ENCODE measurements at places on chromosomes 3 and 15.
A peak's percentile ranks its signal among the peaks of the same experiment; 100 is the strongest.

GRCh38 chr3:114378760-114379159 lies 84.9 kb downstream of the TIGIT start:
- DNase-seq, result no peak

DNA sequence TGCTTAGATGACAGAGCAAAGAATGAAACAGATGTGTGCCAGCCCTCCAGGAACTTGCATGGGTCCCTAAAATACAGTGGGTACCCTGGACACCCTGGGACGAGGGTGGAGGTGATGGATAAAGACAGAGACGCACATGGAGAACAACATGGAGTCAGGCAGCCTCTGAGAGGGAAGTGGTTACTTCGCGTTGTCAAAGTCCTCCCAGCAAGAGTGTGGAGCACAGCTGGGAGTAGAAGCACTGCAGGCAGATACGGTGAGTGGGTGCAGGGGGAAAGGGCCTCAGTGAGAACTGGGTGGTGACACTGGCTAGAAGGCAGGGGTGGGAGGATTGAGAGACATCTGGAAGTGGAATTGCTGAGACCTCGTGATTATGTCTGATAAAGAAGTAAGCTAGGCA lies 70.8 kb upstream of the PRR20G start:
- no peak for DNase-seq

DNA sequence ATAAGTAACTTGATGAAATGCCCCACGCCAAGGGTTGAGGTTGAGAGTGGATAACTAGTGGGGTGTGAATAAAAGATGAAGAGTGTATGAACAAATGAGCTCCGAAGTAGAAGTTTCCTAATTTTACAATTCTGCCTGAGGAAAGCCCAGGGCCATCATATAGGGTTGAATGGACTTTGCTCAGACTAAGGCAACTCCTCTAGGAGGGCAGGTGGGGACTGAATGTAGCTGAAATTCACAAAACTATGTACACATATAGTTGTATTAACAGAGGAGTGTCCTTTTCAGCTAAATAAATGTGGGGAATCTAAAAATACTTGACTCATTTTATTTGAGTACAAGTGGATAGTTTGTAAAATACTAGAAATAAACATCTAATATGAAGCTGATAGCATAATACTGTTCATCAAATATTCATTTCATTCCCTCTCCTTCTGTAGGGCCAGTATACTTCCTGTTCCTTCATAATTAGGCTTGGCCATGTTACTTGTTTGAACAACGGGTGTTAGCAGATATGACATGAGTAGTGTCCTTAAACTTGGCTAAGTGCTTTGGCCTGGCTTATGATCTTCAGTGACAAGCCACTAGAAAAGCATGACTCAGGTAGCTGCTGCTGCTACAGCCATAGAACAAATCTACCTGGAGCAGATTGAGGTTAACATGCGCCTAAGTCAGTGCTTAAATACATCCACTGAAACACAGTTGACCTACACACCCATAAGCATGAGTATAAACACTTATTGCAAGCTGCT lies 26.5 kb downstream of the PLSCR1 start:
- DNase-seq, result no peak

GRCh38 chr15:90062462-90062932 lies 39.8 kb downstream of the IDH2 start:
- DNase-seq, result no peak

DNA sequence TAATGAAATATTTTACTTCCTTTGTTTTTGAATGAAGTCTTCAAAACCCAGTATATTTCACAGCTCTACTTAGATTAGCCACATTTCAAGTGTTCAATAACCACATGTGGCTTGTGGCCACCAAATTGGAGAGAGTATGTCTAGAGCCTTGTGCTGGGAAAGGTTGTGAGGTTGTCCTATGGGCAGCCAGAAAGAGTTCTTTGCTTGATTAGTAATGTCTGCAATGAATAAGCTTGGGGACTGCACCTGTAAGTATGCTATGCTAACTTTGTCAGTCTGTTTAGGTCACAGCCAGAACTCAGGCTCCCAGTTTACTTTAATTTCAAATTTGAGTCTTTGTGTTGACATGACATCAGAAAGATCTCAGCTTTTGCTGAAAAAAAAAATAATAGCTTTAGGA lies 294.9 kb upstream of the SOX14 start:
- no peak for DNase-seq

- no peak for DNase-seq
Observed at GRCh38 chr3:108806316-108806715, 16.3 kb upstream of the TRAT1 start.

- DNase-seq, result no peak
Observed at GRCh38 chr15:90884719-90885431, 571 bp downstream of the FES start.

DNA sequence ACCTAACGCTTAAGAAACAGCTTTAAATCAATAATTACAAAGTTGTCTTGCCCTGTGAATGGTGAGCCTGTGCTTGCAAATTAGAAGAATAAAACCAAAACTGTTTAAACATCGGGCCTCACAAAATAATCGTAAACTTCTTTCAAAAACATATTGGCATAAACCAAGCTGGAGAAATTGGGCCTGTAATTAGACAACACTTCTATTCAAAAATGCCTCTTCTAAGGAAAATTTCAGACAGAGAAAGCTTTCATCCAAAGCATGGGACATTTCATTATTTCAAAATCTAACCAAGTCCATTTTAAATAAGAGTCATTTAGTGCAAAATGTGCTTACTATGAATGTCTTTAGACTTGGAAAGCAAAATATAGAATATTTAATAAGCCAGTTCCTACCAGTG lies 35.5 kb upstream of the GNB4 start:
- no peak for DNase-seq

DNA sequence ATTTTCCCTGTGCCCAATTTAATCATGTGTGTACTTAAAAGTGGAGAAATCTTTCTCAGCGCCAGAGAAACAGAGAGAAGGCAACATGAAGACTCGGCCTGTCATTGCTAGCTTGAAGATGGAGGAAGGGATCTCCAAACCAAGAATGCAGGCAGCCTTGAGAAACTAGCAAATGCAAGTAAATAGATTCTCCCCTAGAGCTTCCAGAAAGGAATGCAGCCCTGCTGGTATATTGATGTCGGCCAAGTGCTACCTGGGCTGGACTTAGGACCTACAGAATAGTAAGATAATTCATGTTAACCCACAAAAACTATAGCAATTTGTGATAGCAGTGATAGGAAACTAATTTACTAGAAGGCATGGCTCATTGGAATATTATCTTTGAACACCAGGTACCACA lies 150.9 kb upstream of the ABI3BP start:
- DNase-seq, result no peak

- DNase-seq, result peak; percentile 52
Observed at GRCh38 chr15:77543159-77543882, 89.4 kb downstream of the LINGO1 start.

DNA sequence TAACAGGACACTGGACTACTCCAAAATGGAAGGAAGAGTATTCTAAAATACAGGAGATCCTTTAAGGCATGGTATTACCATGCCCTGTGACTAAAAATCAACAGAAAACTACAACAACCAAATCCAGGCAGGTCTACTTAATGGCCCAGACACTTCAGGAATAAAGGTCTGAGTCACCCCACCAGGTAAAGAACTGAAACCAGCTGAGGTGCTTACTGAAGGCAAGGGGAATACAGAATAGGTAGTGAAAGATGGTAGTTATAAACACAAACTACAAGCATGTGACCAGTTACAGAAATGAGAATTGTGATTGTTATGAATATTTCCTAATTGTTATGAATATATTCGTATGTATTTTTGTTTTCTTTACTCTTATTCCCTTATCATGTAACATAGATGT lies 13.4 kb downstream of the IFT57 start:
- DNase-seq, result no peak

- DNase-seq, result peak; percentile 79
Observed at GRCh38 chr3:171806200-171807128, 3.8 kb downstream of the PLD1 start.

Data from astrocyte (in vitro differentiated cells and primary cell).